Kidney (tissue), 22 donors: ENCODE measurements at places on chromosomes 16 and 17.
A peak's percentile ranks its signal among the peaks of the same experiment; 100 is the strongest.

- no peak for DNase-seq
These were observed 238.7 kb upstream of the TOX3 start for GRCh38 chr16:52785653-52786052.

- DNase-seq = peak; percentile 29
These were observed 11.6 kb upstream of the ADGRG1 start for GRCh38 chr16:57616876-57617275.

GRCh38 chr17:9037736-9038135 lies 16.4 kb downstream of the NTN1 start:
- DNase-seq = no peak

GRCh38 chr16:30567991-30568638 lies 3.4 kb downstream of the ZNF688 start:
- no peak for DNase-seq

GRCh38 chr17:81130385-81131361 lies 34.6 kb upstream of the PVALEF start:
- DNase-seq = no peak

GRCh38 chr17:31598921-31599571 lies 207.6 kb downstream of the RAB11FIP4 start:
- no peak for DNase-seq

DNA sequence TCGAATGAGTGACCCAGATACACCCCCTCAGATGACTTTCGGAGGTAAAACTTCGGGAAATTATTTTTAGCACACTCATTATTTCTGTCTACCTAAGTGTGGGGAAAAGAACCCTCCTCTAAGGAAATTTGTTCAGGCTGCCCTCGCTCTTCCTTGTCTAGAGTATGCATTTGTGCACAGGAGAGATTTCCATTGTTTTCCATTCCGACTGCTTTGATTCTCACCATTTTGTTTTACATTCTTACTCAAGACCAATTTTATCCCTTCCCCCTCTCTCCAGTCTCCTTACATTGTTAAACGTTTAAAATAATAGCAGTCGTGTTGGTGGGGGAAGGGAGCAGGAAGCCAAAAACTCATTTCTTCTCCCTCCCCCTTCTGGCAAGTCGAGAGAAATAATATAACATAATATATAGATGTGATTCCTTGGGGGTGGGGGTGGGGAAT lies 1.5 kb upstream of the CHD3 start:
- no peak for DNase-seq
